Esophagus muscularis mucosa (tissue), 4 donors: ENCODE measurements at places on chromosomes 7 and 10.

DNA sequence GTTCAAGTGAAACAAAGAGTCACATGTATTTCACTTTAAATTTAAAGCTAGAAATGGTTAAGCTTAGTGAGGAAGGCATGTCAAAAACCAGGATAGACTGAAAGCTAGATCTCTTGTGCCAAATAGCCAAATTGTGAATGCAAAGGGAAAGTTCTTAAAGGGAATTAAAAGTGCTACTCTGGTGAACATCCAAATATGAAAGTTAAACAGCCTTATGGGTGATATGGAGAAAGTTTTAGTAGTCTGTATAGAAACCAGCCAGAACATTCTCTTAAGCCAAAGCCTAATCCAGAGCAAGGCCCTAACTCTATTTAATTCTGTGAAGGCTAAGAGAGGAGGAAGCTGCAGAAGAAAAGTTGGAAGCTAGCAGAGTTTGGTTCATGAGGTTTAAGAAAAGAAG lies 47.1 kb downstream of the MXI1 start:
- no peak for DNase-seq

DNA sequence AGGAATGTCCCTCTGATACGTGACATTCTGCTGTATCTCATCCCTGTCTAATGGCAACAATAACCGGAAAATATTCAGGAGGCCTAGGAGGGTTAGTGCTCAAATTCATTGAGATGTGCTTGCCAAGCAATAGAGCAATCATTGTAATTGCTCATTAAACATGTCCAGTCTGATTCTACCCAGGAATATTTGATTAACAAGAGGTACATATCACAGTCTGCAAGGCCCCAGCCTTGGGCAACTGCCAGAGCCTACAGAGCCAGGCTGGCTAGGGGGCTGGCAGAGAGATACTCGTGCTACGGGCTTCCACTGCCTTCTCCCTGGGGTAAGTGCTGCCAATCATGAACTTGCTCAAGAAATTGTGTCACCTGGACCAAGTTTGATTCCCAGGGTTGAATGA lies 99.1 kb downstream of the ALOX5 start:
- DNase-seq: no peak

GRCh38 chr7:3204526-3204925 lies 96.5 kb upstream of the SDK1 start:
- peak; percentile 53 for DNase-seq

DNA sequence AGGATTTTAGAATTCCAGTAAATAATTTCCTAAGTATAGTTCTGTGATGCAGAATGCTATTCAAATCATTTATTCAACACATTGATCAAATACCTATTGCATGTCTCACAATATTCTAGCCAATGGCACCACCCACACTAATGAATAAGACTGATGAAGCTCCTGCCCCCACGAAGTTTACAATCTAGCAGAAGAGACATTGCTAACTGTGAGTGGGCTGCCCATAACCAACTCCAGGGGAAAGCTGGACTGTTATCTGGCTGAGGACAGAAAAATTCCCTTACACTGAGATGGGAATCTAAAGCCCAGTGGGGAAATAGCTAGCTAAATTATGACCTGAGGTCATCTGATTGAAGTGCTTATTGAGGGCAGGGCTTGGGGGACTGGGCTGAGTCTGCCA lies 128.8 kb upstream of the LYZL2 start:
- DNase-seq: no peak

DNA sequence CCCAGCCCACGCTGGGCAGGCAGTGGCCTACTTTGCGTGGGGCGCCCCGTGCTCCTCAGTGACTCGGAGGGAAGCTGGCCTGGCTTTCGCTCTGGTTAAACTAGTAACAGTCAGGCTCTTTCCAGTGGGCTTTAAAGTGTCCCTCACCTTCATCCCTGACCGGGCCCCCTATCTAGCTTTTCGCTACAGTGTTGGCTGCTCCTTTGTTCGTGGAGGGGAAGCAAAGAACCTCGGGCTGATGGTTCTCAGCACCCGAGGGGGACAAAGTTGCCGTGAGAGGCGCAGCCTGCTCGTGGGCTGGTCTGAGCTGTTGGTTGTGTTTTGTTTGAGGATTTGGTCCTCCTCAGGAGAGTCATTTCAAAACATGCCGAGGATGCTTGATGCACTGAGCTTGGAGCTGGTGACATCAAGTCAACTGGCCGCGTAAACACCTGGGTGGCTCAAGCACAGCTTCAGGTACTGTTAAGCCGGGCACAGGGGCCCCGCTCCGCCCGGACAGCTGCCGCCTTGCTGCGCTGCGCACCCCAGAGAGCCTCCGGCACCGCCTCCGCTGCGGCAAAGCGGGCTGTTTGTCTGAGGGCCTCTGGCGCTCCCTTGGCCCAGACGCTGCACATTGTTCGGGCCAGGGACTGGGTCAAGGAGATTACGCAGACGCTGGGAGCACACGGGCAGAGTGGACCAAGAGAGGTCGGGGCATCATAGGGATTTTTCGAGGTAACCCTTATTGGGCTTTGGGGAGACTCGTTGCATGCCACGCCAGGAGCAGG lies 1.6 kb downstream of the DLX6 start:
- DNase-seq: peak; percentile 82

DNA sequence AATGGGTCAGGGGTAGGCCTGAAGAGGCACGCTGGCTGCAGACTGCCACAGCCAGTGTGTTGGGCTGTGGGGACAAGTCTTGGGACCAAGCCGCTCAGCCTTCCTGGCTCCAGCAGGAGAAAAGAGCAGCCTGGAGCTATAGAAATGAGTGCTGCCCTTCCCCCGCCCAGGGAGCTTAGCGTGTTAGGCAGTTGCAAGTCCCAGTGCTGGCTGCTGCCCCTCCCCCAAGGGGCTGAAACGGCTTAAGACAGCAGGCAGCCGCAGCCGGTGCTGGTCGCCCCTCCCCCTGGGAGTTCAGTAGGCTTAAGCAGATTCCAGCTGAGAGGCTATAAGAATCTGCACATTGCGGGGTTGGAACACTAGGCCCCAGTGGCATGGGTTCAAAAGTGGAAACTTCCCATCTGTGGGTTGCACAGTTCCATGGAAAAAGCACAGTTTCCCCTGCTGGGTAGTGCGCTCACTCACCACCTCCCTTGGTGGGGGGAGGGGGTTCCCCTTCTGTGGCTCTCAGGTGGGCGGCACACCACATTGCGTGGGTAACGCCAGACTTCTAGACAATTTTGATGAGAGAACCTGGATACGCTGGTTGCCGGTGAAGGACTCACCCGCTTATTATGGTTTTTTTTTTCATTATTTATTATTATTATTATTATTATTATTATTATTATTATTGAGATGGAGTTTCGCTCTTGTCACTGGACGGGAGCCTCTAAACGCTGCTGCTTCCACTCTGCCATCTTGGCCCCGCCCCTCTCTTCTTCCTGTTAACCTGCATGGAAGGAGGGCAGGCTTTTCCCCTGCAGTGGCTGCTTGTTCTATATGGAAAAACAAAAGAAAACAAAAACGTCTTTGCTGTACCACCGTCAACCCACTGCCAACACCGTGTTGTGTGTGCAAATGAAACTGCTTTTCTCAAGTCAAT lies 151.1 kb downstream of the CXCL12 start:
- DNase-seq: peak; percentile 79

- DNase-seq: no peak
Observed at GRCh38 chr10:99560277-99561126, 27.8 kb downstream of the NKX2-3 start.

DNA sequence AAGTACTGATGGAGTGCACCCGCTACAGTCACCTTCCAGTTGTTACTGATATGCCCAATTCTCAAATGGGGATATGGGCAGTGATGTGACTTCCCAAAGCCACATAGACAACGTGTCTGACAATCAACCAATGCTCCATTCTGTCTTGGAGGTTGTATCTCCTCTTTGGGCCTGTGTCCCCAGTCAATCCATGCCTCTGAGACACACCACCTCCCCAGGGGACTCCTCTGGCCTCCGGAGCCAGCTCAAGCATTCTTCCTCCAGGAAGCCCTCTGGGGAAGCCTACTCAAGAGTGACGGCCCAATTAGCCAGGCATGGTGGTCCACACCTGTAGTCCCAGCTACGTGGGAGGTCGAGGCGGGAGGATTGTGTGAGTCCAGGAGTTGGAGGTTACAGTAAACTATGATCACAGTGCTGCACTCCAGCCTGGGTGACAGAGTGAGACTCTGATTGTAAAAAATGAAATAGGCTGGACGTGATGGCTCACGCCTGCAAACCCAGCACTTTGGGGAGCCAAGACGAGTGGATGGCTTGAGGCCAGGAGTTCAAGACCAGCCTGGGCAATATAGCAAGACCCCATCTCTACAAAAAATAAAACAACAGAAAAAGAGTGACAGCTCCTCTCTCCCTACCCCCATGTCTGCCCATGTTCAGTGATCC lies 99.5 kb upstream of the TNRC18 start:
- no peak for DNase-seq

DNA sequence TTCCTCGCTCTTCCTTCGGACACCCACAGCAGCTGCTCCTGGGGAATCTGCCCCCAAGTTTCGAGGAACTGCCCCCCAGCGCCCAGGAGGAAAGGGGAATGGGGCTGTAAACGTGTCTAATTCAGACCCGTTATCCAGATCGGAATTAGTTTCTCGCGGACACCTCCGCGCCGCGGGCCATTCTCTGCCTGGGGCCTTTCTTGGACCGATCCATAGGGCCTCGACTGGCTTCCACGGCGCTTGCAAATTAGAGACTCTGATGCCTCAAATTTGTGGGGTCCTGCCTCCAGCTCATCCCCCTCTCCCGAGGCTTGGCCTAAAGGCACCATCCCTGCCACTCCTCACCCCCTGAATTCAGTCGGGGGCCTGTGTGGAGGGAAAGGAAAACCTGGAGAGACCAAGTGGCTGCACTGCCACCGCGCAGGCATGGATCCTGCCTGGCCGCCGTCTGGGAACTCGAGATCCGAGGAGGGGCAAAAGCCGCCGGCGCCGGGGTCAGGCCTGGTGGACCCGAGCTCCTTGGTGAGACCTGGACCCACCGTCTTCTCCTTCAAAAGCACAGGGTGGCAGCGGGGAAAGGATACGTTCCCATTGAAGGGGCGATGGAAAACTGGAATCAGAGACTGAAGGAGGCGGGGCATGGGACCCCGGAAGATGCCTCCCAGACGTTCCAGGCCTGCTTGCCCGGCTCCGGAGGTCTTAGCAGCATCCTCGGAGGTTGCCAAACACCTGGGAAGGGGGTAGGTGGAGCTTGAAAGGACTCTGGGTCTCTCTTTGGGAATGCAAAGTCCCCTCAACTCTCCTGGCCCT lies 13.7 kb downstream of the LBX1 start:
- no peak for DNase-seq
